Epithelial cell of proximal tubule (primary cell): ENCODE measurements at places on chromosomes 4 and X.
A peak's percentile ranks its signal among the peaks of the same experiment; 100 is the strongest.

DNA sequence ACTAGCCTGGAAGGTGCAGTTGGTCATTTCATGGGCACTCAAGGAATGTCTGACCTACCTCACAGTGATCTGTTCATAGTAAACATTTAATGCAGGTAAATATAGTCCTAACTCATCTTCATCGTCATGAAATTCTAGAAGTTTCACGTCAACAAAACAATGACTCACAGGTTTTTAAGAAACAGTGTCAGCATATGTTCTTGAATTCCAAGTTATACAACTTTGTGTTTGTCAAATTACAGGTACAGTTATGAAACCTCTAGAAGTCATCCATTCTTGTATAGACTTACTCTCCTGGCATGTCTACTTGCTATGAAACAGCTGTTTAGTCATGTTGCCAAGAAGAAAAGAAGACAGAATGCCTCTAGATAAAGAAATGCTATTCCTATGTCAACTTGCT is 46.6 kb downstream of the AFM start:
- no peak for DNase-seq

DNA sequence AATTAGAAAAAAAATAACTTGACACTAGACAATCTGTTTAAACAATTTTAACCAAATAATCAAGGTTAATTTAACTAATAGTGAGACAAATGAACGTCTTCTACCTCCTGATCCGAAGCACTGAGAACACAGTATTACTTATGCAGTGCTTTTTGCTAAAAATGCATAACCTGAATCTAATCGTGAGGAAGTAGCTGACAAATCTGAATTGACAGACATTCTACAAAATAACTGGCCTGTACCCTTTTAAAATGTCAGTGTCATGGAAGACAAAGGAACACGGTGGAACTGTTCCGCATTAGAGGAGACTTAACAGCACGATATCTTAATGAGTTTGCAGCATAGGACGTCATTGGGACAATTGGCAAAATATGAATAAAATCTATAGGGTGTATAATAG is 631.2 kb upstream of the ZFP42 start:
- DNase-seq: no peak

DNA sequence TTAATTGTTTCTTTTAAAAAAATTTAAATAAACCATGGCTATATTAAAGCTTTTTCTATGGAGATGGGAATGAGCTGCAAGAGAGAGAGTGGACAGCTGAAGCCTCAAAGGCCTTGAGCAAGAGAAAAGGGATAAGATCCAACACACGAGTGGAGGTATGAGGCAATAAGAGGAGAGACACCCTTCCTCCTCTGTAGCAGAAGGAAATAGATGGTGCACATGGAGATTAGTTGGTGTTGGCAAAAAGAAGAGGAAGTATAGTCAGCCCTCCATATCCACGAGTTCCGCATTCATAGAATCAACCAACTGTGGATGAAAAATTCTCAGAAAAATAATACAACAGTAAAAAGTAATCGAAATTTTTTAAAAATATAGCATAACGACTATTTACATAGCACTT is 3.2 kb downstream of the CXorf38 start:
- no peak for DNase-seq

- no peak for DNase-seq
Observed at GRCh38 chrX:1222531-1223241, 10.2 kb upstream of the CRLF2 start.

GRCh38 chr4:168739886-168740285 is 243.0 kb downstream of the PALLD start:
- DNase-seq: no peak

- DNase-seq: no peak
Observed at GRCh38 chr4:92231511-92231910, 72.3 kb upstream of the GRID2 start.

GRCh38 chrX:39550795-39551361 is 546.9 kb downstream of the BCOR start:
- DNase-seq: no peak

DNA sequence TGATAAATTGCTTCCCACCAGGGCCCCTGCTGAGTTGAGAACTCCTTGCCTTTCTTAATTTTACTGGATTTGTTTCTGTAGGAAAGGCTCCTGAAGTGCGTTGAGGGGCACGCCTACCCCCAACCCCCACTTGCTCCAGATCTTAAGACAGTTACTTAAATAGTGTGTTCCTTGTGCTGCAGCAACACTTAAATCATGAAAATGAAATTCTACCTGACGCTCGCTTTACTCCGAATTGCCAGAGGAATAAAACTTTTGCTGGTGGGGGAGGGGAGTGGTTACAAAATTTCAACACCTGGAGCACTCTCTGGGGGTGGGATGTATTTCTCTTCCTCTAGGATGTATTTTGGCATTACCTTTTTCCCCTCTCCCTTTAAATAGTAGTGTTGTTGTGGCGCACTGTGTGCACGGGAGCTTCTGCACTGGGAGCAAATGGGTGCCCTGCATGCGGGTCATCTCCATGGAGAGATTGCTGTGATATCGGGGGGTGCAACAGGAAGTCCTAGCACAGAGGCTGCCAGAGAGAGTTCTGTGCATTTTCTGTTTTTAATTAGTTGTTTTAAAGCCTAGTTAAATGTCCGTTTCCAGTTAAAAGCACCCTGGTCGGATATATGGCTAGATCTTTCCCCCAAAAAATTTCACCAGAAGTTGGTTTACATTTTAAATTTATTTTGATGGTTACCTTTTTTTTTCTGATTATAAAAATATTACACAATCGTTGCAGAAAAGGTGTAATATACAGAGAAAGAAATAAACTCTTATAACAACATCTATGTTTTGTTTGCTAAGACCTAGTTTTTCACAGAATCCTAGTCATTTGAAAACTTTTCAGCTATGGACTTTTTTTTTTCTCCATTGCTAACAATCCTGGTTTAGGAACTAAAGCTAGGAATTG is 207.7 kb downstream of the SOWAHB start:
- DNase-seq: no peak

- no peak for DNase-seq
Observed at GRCh38 chr4:174983128-174983750, 65.1 kb downstream of the ADAM29 start.

DNA sequence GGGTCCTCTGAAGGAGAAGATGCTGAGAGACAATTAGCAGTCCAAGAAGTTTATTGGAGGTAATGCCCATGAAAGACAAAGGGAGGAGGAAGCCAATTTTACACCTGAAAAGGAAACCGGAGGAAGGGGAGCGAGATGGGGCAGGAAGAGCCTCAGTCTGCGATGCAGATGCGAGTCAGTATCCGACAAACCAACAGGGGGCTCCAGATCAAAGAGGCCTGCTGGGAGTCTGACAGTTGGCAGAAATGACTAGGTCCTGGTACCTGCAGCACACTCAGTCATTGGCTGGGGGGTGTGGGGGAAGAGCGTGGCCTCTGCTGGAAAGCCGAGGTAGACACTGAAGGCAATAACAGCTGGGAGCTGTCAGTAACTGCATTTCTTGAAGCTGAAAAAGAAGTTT is 231.1 kb upstream of the CENPE start:
- DNase-seq: no peak

DNA sequence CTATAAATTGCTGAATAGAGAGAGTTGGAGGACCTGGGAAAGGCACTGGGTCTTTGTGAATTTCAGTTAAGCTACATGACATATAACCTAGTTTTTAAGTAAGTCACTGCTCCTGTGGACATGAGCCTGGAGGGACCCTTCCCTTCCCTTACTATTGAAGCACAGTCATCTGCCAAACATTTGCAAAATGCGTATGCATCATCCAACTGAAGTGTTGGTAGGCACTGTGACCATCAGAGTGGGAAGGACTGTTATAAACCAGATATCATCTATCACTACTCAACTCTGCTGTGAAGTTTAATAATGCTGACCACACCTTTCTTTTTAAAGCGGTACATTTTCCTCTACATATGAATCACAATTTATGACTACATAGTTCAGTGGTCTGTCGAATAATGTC is 5.2 kb downstream of the GABRA3 start:
- DNase-seq: no peak

DNA sequence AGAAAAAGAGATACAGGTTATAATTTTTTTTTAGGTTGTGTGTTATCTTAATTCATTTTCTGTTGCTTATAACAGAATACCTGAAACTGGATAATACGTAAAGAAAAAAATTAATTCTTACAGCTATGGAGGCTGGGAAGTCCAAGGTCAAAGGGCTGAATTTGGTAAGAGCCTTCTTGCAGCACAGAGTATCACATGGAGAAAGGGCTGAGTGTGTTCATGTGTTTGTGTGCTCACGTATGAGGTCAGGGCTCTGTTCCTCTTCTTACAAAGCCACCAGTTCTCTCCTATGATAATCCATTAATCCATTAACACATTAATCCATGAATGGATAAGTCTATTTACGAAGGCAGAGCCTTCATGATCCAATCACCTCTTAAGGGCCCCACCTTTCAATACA is 8.6 kb upstream of the RAB28 start:
- DNase-seq: no peak

DNA sequence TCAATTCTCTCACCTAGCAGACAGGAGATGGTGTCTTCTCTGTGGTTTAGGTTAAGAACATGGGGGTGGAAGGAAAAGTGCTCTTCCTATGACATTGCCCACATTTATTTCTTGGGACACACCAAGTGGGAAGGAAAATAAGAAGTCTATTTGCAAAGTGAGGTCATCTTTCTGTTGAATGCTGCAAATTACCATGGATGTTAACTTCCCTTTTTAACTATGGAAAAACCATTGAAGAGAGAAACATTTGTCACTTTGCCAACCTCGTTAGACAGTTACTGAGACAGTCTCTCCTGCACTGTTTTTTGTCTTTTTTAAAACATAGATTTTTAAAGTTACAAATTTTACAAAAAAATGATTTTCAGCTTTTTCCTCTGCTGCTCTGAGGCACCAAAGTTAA is 72.8 kb upstream of the BEND4 start:
- DNase-seq: no peak

GRCh38 chrX:51484616-51485015 is 11.8 kb downstream of the NUDT11 start:
- no peak for DNase-seq

DNA sequence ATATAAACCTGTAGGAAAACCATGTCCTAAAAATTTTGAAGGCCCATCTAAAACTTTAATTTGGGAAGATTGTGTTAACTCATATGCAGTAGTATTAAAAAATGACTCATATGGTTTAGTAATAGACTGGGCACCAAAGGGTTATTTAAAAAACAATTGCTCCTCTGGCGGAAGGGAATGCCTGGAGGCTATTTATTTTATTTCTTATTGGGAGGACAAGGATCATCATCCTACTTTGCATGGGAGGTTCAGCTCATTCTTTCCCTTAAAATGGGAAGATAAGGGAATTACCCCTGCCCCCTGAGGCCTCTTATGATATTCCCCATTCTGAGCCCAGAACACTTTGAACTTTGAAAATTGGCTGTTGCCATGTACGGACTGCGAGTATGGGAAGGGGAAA is 29.7 kb upstream of the MGST2 start:
- no peak for DNase-seq

DNA sequence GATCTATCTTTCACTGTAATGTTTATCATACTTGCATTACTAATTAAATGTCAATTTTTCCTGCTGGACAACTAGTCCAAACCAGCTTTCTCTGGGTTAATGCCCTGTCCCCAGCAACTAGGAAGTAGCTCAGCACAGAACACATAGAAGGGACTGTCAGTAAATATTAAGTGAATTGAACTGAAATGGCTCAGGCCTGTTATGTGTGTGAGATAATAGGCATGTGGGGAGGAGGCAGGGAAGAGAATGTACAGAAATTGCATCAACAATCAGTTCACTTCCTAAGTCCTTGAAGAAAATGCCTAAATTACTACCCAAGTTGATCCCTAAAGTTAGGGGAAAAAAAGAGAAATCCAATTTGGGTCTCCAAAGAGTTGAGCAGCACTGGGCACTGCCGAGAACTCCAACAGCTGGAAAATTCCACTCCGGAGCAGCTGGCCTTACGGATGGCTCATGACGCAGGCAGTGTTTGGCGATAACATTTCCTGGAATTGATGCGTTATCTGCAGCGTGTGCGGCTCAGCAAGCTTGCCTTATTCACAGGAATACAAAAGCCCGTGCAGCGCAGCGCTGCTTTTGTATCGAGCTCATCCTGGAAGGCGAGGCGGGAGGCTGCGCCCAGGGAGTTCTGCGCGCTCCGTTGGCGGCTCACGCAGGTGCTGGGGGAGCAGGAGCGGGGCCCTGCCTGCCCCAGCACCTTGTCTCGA is 297.3 kb upstream of the LCORL start:
- DNase-seq: no peak

DNA sequence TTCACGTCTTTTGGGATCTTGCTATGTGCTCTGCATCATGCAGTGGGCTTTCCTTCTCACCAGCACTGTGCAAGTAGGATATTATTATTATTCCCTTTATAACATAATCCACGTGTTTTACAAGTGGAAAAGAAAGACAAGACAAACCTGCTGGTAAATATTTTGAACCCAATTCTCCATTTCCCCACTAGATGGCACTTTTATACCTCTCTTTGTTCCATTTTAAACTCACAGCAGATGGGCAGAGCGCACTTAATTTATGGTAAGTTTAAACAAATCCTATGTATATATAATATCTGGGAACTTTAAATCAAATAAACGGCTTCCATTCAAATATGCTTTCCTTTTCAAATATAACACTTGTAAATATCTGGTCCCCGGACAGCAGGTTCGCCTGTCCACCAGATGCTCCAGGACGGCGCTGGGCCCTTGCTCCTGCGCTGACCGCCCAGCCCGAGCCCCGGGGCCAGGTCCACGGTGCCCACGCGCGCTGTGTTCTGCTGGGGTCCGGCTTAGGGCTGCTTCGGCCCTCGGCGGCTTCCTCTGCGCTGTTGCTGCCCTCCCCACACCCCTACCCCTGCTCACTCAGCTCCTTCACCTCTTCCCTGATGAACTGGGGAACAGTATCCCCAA is 31.1 kb downstream of the F11 start:
- peak; percentile 20 for DNase-seq

DNA sequence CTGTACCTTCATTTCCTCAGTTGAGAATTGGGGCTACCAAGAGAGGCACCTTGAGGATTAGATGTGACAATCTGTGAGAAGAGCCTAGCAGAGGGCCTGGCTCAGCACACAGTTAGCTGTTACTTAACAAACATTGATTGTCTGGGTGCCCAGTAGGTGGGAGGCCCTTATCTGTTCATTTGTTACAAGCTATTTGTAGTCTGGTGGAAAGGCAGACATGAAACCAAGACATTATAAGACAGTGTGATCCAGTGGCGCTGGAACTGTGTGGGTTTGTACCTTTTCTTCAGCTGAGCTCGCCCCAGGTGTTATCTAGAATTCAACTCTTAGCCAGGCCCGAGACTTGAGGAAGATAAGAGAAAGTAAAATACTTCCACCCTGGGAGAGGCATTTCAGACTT is 16.9 kb downstream of the AKAP4 start:
- DNase-seq: no peak

- DNase-seq: no peak
Observed at GRCh38 chr4:113355550-113356371, 306.3 kb downstream of the ANK2 start.

- no peak for DNase-seq
Observed at GRCh38 chr4:183078634-183079033, 20.4 kb upstream of the WWC2 start.

GRCh38 chr4:152045807-152046571 is 285.2 kb upstream of the GATB start:
- no peak for DNase-seq
